ENCODE measurements at places on chromosomes 11 and 22.

GRCh38 chr11:17471501-17471900 lies 5.1 kb downstream of the ABCC8 start:
- DNase-seq: no peak

DNA sequence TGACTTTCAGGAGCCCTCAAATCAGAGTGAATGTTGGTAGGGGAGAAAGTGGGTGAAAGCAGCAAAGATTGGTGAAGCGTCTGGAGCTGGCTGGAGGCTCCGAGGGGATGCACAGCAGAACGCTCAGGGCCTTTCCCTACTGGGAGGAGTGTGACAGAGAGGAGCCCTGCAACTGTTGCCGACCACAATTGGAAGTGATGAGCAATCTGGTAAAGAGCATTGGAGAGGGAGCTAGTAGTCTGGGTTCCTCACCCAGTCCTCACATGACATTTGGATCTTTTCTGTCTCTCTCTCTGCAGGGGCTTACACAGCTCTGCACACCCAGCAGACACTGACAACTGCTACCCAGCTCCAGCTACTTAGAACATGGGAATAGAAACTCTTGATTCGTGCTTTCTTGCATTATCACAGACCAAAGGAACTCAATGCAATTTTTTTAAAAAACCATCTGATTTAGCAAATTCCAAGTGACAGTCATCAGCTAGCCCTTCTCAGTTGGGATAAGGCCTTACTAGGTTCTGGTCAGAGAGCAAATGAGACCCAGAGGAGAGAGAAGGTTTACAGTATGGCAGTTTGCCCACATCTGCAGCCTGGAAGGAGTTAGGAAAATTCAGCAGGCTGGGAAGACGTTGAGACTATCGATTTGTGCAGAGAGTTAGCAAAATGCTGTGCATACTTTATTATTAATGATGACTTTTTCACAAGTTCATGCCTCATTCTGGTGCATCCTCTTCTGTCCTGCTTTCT lies 278.0 kb upstream of the PLET1 start:
- DNase-seq: no peak

DNA sequence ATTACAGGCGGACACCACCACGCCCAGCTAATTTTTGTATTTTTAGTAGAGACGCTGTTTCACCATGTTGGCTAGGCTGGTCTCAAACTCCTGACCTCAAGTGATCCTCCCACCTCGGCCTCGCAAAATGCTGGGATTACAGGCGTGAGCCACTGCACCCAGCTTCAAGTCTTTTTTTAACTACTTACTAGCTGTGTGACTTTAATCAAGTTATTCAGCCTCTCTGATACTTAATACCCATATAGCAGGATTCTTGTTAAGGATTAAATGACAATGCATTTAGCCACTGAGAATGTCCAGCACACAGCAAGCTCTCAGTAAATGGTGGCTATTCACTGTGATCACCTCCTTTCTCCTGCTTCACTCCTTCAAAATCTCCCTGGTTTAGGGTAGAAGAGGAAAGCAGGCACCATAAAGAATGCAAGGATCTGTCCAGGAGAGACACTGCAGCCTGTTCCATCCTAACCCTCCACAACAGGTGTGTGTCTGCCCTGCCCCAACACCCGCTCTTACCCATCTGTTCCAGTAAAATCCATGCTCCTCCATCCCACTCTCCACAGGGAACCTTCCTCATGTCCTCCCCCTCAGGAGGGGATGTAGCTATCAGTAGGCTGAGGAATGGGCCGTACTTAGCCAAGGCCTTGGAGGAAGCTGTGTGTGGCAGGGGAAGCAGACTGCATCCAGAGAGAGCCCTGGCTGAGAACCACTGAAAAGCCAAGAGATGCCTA lies 69.3 kb downstream of the MICAL3 start:
- DNase-seq: no peak

- no peak for DNase-seq
Measured at GRCh38 chr11:13761716-13762115, 93.2 kb downstream of the FAR1 start.

GRCh38 chr11:64951529-64951928 lies 15.8 kb upstream of the GPHA2 start:
- DNase-seq: no peak

DNA sequence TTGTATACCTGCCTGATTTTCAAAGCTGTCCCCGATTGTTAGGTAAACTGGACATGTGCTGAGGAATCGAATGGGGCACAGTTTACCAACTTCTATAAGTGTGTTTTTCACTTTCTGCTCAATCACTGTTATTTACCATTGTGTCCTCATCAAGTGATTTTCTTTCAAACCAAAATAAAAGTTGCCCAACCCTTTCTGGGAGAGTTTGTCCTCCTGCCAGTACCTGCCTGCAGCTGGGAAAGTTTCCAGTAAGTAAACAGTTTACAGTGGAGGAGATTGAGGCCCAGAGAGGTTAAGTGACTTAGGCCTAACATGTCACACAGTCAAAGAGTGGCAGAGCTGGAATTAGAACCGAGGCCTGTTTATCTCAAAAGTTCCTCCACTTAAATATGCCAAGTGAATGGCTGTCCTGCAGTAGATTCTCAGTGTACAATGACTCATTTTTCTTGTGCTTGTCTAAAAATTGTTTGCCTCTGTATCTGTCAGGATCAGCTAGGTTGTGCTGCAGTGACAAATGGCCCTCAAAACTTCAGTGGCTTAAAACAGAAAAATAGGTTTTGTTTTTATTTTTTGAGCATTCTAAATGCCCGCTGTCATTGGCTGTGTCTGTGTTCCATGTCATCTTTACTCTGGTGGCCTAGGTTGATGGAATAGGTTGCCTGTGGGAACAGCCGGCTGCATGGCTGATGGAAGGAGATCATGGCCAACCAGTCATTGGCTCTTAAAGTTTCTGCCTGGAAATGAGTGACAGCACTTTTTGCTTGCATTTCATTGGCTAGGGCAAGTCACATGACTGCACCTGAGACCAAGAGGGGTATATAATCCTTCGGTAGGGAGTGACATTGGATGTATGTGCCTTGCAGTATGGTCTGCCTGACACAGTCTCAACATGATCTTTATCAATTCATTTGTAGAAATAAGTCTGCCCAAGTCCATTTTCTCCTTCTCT lies 61.8 kb upstream of the CRYBB3 start:
- DNase-seq: no peak

DNA sequence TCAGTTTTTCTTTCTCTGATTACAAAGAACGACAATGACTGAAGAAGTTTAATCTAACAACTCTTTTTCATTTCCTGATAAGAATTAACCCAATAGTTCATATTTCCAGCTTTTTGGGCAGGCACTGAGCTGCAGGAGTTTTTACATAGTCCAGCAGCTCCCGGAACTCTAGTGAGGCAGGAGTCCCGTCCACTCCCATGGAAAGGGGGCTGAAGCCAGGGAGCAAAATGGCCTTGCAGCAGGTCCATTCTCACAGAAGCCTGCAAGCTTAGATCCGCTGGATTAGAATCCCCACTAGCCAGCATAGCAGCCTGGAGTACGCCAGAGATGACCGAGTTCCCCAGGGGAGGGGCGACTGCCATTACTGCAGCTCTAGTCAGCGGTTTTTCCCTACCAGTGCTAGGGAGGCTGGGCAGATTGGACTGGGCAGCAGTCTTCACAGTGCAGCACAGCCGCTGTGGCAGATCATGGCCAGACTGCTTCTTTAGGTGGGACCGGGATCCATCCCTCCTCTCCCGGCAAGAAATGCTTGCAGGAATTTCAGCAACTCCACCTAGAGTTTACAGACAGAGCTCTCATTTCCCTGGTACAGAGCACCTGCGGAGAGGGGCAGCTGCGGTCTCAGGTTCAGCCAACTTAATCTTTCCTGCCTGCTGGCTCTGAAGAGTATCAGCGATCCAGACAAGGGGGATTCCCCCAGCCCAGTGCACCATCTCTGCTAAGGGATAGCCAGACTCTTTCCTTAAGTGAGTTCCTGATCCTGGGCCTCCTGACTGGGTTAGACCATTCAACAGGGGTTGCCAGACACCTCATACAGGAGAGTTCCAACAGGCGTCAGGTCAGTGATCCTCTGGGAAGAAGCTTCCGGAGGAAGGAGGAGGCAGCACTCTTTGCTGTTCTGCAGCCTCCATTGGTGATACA lies 742 bp upstream of the CASP4 start:
- DNase-seq: peak; percentile 25

DNA sequence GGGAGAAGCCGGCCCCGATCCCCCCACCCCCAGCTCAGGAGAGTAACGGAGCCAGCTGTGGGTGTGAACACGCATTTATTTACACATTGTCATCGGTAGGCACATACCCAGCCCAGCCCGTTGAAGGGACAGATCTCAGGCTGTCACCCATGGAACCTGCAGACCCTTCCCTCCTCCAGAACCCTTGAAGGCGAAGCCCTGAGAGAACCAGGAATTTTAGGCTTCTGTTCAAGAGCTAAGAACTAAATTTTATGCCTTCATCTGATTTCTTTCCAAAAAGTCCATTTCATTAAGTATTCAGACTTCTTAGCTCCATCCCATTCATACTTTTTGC lies 379 bp upstream of the BRMS1 start:
- DNase-seq: no peak
